ENCODE measurements at places on chromosomes 2 and 18. TPM values are rescaled to one million over a fixed set of nuclear protein-coding genes. Genes with fewer than 3 reads are reported as not detected.

The ALK gene
- not detected for total RNA-seq

The CHRNG gene
- total RNA-seq: not detected

The CPS1 gene
- total RNA-seq: 18.5 TPM

The ELOA2 gene
- not detected for total RNA-seq

The ANKRD30BL gene
- not detected for total RNA-seq

The PIEZO2 gene
- total RNA-seq: 1.3 TPM
